ENCODE measurements at places on chromosomes 7 and 10. TPM values are rescaled to one million over a fixed set of nuclear protein-coding genes. Genes with fewer than 3 reads are reported as not detected.

The UTF1 gene
- total RNA-seq: not detected

- no peak for DNase-seq
Observed at GRCh38 chr10:127964621-127965020, 57.7 kb downstream of the PTPRE start.

DNA sequence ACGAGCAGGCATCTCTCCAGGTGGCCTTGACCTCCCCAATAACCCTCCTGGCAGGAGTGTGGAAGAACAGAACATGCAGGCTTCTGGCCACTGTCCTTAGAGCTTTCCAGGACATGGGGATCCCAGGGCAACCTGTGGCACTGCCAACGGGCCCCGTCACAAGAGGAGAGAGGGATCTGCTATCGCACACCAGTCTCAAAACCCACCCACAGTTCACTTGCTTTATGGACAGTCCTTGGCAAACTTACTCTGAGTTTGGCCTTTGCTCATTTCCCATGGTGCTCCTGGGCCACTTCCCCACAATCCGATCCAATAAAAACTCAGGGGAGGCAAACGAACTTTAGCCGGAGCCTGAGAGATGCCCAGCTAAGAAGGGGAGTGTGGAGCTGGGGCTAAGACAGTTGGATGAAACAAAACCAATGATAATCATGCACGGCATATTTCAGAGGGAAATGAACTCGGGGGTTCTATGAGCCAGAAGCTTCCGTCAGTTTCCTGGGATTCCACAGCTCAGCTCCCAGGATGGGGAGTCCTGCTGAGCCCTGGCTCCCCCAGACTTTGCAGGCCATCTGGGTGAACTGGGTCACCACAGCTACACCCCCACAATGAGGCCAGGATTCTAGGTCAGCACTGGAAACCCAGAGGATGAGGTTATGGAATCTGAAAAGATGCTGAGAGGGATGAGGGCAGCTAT lies 158.4 kb downstream of the NEURL1 start:
- DNase-seq: no peak

DNA sequence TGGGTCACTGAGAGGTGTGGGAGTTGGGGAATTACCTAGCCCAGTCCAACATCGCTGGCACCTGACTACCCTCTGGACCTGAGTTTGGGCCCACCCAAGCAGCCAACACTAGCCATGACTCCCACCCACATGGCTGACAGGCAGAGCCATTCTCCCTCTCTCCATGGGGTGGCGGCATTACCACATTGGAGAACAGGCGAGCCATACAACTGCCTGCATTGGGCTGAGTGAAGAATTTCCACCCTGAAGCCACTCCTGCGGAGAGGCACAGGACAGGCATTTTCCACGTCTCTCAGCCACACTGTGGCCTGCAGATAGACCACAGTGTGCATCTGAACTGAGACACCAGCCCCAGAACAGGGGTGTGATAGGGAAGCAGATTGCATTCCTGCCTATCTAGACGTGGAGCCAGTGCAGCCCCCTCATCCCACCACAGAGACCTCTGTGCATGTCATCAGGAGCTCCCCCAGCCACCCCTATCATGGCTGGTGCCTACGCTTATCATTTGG lies 58.2 kb upstream of the ANTXRL start:
- DNase-seq: no peak

DNA sequence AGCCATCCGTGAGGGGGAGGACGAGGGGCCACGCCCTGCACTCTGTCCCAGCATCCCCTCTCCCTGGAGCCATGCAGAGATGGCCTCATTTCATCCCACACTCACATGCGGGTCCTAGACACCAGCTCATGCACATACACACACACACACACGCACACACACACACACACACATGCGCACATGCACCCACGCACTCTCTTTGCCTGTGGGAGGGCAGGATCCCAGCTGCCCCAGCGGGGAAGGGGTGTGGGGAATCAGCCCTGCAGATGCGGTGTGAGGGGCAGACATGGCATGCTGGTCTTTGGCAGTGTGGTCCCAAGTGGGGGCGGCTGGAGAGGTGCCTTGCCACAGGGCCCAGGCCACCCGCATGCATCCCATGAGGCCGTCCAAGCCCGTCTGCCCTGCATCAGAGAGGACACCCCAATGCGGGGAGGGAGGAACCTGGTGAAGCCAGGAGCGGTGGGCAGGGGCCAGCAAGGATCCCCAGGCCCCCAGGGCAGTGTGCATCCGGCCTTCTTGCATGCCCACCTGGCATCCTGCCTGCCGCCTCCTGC lies 68.1 kb downstream of the LHPP start:
- no peak for DNase-seq

GRCh38 chr10:30782537-30783461 lies 153.2 kb upstream of the LYZL2 start:
- DNase-seq: peak; percentile 26

DNA sequence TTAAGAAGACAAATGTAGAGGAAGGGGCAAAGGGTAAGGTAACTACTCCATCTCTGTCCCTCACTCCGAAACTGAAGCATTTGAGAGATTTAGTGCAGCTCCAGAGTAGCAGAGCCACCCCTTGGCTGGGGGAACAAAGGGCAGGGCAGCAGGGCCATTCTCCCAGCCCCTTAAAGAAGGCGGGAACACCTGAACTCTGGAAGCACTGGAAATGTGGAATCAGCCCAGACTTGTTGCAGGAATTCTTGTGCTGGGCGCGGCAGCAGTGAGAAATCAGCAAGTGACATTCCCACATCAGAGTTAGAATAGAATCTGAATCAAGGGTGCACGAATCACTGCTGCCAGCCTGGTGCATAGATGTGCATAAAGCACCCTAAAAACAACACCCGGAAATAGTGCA lies 34.4 kb upstream of the GRM8 start:
- no peak for DNase-seq

DNA sequence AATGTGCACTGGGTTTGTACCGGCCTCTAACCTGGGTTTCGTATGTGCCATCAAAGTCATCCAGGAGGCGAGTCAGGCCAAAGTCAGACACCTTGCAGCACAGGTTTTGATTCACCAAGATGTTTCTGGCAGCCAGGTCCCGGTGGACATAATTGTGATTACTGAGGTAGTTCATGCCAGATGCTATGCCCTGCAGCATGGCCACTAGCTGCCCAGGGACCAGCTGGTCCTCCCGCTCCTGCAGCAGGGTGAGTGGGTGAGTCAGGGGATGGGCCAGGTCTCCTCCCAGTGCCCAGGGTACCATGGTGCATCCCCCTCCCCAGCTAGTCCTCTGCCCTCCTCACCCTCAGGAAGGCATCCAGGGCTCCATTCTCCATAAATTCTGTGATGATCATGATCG lies 13.6 kb downstream of the ZYX start:
- DNase-seq: no peak

DNA sequence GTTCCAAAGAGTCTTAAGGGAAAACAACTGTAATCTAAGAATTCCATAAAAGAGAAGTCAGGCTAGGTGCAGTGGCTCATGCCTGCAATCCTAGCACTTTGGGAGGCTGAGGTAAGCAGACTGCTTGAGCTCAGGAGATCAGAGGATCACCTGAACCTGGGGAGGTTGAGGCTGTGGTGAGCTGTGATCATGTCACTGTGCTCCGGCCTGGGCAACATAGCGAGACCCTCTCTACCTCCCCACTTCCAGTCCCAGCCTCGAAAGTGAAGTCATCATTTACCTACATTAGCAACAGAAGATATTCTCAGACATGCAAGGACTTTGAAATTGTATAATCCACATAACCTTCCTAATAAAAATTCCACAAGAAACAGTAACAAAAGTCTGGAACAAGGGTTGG lies 129.8 kb upstream of the DNAJB12 start:
- no peak for DNase-seq

The PDZD7 gene
- total RNA-seq: 6.6 TPM

GRCh38 chr10:106694696-106695095 lies 469.8 kb downstream of the SORCS1 start:
- DNase-seq: no peak

DNA sequence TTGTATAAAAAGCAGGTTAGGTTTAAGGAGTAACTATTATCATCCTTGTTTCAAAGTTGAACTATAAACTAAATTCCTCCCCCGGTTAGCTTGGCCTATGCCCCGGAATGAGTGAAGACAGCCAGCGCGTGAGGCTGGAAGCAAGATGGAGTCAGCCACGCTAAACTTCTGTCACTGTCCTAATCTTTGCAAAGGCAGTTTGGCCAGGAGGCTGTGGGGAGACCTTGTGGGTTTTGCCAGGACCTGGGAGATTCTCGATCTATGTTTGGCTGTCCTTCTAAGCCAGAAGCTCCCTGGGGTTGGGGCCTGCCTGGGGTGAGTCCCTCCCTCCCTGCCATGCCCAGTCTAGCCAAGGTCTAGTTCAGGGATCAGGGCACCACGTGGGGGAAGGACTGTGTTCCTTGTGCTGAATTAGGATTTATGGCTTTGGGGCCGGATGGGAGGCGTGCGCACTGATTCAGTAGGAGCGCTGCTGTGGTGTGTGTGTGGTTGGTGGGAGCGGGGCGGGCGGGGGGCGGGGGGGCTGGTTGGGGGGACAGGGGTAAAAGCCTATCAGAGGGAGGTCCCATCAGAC lies 871 bp upstream of the GTF2IRD1 start:
- DNase-seq: no peak

- no peak for DNase-seq
Observed at GRCh38 chr10:119333146-119333792, 125.9 kb downstream of the GRK5 start.

The CALCR gene
- total RNA-seq: not detected

The CAV1 gene
- total RNA-seq: 110 TPM

DNA sequence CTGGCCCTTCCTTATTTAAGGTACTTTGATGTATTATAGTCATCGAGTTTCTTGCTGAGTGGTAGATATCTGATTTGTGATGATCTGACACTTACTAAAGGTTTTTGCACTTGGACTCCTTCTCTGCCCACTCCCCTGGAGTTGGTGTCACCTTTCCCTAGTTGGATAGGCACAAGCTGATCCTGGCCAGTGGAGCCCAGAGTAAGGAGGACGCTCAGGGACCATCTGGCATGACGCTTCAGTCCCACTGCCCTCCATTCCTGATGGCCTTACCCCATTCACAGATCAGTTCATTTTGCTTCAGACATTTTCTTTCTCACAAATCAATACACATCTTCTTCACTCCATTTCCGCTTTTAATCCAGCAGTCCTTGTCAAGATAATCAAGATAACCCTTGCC lies 20.1 kb downstream of the ASB15 start:
- no peak for DNase-seq

The GJD4 gene
- not detected for total RNA-seq

The SAMD9 gene
- total RNA-seq: 0.87 TPM

The FFAR4 gene
- total RNA-seq: not detected

The KLF14 gene
- 0.14 TPM for total RNA-seq

- DNase-seq: no peak
Observed at GRCh38 chr10:130559547-130559880, 423.3 kb downstream of the GLRX3 start.

DNA sequence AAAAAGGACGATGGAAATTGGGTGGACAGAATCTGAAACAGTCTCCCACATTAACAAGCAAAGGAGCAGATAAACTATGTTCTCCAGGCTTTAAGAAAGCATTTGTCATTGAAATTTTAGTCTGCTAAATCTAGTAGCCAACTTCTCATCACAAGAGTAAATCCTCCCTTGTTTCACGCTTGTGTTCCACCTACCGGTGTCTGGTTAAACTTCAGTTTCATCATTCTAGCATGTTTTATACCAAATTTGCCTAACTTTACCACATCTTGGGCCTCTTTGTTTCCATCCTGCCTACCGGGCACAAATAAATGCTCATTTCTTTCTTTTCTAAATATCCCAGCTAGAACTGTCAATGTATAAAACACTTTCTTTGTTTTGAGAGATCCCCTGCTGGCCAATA lies 5.8 kb downstream of the LIPA start:
- DNase-seq: no peak

The SPOCK2 gene
- 27.9 TPM for total RNA-seq

GRCh38 chr10:117486606-117487005 lies 55.9 kb upstream of the EMX2 start:
- no peak for DNase-seq

GRCh38 chr10:77896058-77896457 lies 30.5 kb downstream of the DLG5 start:
- no peak for DNase-seq

- no peak for DNase-seq
Observed at GRCh38 chr7:30057741-30058140, 29.5 kb downstream of the PLEKHA8 start.

GRCh38 chr10:125085258-125086054 lies 74.9 kb downstream of the CTBP2 start:
- no peak for DNase-seq

DNA sequence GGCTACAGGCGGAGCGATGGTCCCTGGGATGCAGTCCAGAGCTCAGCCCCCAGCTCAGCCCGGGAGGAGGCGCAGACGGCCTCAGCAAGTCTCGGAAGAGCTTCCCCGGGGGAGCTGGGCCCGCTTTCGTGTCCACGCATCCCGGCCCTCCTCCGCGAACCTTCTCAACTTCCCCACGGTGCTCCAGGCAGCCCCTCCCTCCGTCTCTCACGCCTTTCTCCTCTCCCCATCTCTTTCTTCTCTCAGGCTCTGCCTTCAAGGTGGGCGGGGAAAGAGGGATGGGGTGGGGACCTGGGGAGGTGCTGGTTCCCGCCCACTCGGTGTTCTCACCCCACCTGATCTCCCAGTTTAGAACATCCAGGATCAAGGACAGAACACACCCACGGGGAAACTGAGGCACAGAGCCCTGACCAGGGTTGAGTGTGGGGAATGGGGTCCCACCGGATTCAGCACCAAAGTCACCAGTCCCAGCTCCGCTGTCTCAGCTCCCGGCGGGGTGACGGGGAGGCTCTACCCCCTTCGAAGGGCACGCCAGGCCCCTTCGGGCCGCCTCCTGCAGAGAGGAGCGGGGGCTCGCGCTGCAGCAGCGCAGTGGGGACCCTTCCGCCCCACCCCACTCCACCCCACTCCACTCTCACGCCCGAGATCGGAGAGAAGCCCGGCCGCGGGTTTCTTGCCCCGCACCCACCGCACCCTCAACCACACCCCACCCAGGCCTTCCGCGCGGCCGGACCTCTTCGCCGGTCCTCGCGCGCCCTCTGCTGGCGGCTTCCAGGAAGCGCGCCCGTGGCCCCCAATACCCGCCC lies 18.2 kb downstream of the POLL start:
- DNase-seq: no peak

The SLC37A3 gene
- total RNA-seq: 26.0 TPM

- no peak for DNase-seq
Observed at GRCh38 chr7:42475082-42475481, 238.1 kb upstream of the GLI3 start.

The AKR1C2 gene
- 4.4 TPM for total RNA-seq

DNA sequence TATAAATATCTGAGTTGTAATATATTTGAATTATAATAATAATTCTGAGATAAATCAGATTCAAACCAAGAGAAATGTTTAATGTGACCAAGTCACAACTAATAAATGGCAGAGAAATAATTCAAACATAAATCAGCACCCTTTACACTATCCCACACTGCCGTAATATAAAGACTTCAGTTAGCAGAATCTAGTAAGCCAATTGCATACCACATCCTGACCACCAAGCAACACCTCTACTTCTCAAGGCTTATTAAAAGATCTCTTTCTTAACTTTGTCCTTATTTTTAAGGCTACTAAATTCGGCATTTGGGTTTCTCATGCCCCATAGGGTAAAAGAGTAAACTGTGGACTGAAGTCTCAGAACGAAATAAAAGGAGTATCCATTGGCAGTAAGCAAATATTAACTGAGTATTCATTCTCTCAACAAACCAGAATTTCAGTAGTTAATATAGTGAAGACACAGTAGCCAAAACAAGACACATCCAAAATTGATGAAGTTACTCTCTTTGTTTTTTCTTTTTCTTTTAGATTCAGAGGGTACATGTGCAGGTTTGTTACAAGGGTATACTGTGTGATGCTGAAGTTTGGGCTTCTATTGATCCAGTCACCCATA lies 14.8 kb downstream of the ACBD5 start:
- DNase-seq: no peak

The PARD3 gene
- total RNA-seq: 70.5 TPM

The ASIC3 gene
- 2.5 TPM for total RNA-seq
